ENCODE measurements at places on chromosomes 13 and 19.

GRCh38 chr13:114079601-114080536 is 52.6 kb downstream of the RASA3 start:
- DNase-seq: no peak

- DNase-seq: no peak
Observed at GRCh38 chr13:24922387-24922744, 158.4 kb downstream of the RNF17 start.

- no peak for DNase-seq
Observed at GRCh38 chr13:104996022-104996421, 1539.4 kb downstream of the EFNB2 start.

DNA sequence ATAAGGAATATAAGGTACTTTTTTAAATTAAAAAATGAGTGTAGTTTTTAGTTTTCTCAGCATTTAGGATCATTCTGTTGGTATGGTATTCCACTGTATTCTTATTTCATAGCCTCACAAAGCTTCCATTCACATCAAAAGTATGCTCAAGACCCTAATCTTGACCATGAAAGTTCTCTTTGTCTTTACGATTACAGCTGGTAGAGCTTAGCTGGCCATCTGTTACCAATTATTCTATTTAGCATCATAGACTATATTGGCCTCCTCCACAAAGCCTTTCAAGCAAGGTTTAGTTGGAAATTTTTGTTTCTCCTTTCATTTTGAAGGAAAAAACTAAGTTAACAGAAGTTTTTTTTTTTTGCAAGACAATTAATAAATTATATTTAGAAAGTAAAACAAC is 245.1 kb downstream of the KCTD12 start:
- DNase-seq: no peak

DNA sequence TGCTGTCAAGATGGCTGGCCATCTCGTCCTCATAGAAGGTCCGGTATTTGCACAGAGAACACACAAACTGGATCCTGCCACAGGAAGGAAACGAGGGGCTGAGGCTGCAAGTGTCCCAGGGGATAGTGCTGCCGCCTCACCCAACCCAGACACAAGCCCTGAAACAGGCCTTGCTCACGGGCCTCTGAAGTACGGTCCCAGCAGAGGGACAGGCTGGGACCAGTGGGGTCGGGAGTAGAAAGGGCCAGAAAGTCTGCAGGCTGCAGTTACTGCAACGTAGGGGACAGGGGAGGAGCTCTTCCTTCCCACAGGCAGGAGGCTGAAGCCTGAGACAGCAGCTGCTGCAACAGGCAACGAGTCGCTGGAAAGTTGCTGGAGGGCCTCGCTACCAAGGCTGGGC is 18.2 kb upstream of the AKAP8 start:
- DNase-seq: no peak

DNA sequence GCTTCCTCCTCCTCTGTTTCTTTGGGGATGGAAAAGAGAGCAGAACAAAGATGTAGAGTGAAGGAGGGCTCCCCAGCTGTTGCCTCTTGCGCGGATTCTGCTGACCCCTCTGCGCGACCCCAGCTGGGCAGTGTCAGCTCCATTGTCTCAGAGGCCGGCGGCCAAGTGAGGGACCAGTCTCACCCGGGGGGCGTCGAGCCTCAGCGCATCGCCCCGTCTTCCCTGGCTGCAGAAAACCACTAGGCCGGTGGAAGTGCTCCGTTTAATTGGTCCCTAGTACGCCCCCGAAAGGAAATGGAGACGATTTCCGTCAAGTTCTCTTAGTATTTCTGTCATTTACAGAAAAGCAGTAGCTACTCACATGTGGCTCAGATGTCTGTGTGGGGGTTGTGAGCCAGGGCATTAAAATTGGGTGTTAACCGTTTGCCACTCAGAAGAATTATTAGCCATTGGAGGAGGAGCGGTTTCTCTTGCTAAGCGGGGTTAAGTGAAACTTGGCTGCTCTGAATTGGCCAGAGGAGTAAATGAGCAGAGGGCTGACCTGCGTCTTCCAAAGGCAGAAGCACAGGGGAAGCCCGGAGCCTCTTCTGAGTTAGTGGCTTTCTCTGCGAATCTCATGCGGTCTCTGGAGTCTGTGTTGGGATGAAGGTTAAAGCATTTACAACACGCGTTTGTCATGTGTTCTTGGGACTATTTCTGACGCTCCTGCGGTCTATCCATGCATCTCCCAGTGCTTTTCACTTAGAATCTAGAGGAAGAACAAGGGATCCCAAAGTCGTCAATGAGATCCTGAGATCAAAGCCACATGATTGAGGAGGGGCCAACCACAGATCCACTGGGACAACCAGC is 132.8 kb upstream of the MYO16 start:
- DNase-seq: peak; percentile 10

- DNase-seq: no peak
Observed at GRCh38 chr19:30001791-30002190, 59.8 kb downstream of the URI1 start.

DNA sequence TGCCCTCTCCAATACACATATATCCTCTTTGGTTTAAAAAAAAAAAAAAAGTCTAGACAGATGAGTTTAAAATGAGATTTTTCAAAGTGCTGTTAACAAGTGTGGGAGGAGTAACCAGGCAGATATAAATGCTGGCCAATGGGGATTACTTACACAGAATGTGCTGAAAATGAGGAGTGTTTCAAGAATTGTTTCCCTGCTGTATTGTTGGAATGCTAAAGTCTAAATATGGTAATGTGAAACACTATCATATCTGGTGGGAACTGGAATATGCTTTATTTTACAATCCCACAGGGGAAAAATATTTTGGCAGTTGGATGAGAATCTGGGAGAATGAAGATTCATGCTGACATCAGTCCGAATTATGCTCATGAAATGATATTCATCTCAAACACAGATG is 250.7 kb downstream of the DCT start:
- DNase-seq: no peak

- no peak for DNase-seq
Observed at GRCh38 chr19:29943615-29944014, 1.6 kb downstream of the URI1 start.

DNA sequence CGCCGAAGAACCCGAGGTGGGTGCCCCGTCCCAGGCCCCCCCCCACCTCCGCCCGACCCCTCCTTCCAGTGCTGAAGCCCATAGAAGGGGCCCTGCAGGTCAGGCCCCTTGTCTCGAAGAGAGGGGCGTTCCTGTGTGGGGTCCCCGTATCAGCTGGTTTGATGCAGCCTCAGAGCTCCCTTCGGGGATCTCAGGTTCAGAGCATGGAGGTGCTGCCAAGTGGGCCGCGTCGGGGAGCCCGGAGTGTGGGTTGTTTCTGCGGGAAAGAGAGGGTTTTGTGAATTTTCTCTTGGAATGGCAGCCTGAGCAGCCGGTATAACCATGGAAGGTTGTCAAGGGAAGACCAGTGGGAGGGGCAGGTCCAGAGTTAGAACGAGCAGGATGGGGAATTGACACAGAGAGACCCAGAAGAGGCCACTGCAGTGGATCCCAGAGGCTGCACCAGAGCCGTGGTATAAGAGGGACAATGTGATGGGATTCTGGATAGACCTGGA is 384 bp downstream of the TRAPPC2B start:
- DNase-seq: no peak

- DNase-seq: peak; percentile 91
Observed at GRCh38 chr19:1239796-1240737, 1.5 kb upstream of the ATP5F1D start.

DNA sequence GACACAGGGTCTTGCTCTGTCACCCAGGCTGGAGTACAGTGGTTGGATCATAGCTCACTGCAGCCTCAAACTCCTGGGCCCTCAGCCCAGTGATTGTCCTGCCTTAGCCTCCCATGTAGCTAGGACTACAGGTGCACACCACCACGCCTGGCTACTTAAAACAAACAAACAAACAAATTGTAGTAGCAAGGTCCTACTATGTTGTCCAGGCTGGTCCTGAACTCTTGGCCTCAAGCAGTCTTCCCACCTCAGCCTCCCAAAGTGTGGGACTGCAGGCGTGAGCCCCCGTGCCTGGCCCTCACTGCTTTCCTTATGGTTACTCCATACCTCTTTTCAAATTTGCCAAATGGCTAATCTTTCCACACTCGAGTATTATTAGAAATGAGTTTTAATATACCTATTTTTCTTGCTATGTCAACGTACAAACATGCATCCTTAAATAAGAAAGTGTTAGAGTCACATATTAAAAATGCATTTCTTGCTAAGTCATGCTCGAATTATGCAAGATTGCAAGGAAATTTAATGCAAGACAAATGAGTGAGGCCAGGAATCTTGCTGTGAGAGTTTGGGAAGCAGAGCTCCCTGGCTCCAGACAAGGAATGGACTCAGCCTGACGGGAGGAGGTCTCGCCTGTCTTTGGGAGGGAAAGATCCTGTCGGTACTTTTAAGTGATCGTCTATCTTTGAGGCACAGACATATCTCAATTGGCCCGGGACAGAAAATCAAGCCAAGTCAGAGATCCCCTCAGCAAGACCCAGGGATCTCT is 39.4 kb downstream of the RFX2 start:
- no peak for DNase-seq

DNA sequence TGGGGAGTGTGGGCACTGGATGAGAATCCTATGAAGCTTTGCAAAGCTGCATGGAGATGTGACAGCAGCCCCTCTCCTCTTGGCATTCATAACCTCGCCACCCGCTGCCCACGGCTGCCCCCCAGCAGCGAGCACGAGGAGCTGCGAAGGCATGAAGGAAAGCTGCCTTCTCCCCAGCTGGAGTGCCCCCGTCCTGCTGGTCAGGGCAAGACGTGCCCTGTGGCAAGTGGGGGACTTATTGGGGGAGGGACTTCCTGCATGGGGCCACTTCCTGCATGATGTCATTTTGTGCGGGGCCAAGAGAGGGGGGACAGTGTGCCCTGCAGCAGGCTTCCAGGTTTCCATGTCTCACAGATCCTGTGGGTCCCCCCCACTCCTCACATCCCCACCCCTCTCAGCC is 85.9 kb downstream of the TSHZ3 start:
- DNase-seq: no peak

- no peak for DNase-seq
Observed at GRCh38 chr19:50332244-50333038, 3.3 kb upstream of the KCNC3 start.

GRCh38 chr13:32001154-32001768 is 30.3 kb upstream of the FRY start:
- peak; percentile 26 for DNase-seq

- DNase-seq: no peak
Observed at GRCh38 chr13:45003417-45003816, 14.1 kb downstream of the GPALPP1 start.

- DNase-seq: no peak
Observed at GRCh38 chr13:50450279-50450678, 393.2 kb downstream of the DLEU7 start.

GRCh38 chr13:76886292-76887075 is at the start of gene KCTD12:
KCTD12 (minus strand) TSS chr13:76886405; CDS start chr13:76886148, 257 bp downstream.
- peak; percentile 78 for DNase-seq

Measured in CD4-positive, alpha-beta T cell treated with Interleukin-21 for 1 hour (primary cell).